ENCODE measurements at places on chromosomes 4 and X.

DNA sequence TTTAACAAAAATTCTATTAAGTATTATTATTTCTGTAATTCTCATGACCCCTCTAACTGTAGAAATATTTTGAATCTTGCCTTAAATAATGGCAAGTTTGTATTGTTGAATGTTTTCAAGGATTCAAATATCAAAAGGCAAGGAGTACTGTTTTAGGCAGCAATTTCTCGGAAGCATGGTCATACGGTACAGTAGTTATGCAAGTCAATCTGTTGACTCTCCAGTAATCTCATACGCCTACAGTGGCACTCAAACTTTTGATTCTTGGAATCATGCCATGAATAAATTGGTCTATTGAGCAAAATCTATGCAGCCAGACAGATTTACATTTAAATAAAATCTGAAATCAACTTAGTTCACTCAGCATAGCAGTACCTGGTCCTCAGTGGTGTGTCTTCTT, 139.6 kb upstream of the FAM47C start:
- DNase-seq, result no peak

GRCh38 chr4:141731481-141731880, 95.1 kb downstream of the IL15 start:
- DNase-seq, result peak; percentile 12

GRCh38 chr4:169369634-169370033, 98.9 kb upstream of the SH3RF1 start:
- DNase-seq, result no peak

DNA sequence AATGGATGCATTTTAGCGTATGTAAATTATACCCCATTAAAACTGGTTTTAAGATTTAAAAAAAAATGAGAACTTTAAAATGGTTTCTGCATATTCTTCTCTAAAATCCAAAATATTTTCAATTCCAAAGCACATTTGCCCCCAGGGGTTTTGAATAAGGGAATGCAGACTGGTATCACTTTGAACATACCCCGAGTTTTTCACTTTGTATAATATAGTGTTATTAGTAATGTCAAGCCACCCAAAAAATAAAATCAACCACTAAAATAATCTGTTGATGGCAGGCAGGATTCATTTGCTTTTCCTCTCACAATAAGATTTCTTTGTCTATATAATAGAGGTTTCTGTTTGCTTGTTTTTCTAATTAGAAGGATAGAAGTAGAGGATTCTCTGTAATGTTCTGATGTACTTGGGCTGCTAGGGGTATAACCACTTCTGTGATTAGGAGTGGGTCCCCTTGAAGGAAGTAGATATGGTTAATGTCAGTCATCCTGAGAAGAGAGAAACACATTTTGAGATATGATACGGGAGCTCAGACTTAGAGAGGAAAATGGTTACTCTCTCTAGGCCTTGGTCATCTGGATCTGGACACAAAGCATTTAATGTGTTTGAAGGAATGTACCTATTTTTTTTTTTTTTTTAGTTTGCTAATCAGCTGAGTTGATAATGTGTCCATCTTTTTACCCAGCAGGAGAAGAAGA, 9.3 kb upstream of the LIN54 start:
- DNase-seq, result no peak

DNA sequence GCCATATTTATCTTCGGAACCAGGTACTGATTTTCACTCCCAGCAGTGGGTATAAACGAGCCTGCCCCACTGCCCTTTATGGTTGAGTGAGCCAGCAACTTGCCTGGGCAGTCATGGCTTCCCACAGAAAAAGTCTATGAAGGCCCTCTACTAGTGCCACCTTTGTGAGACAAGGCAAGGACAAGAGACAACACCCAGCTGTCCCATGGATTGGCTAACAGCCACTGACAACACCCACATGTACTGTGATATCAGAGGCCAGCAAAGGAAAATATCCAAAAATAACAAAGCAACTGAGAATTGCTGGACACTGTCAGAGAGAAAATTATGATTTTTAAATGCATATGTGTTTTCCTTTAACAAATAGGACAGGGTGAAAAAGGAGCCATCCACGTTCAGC, 248.4 kb upstream of the TTC29 start:
- DNase-seq, result peak; percentile 38

- DNase-seq, result no peak
These were observed 5.4 kb upstream of the ACSL1 start for GRCh38 chr4:184831153-184831552.

GRCh38 chrX:107701493-107702121, 73.3 kb downstream of the PRPS1 start:
- no peak for DNase-seq

DNA sequence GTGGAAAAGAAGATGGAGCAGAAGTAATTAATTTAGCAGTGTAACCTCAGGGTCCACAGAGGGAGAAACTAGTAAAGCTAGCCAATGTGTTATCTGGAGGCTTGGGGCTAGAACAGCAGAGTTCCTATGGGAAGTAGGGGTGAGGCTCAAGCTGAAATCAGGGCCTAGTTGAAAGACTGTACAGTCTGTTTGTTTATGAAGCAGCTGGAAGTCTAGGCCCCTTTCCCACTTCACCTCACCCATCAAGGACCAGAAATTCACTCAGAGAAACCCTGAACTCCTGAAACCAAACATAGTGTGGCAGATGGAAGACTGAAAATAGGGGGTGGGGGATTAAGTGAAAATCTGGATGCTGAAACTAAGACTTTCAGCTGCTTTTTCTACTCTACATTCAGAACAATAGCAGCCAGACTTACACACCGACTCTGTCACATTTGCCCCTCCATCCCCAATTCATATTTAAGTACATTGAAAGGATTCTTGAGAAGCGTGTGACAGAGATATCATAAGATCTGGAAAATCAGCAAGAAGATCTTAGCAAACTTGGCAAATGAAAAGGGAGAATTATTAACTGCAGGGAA, 32.6 kb upstream of the FAM241A start:
- no peak for DNase-seq

GRCh38 chr4:102405821-102406401, 60.6 kb upstream of the SLC39A8 start:
- DNase-seq, result no peak

GRCh38 chr4:174340714-174341113, 57.0 kb downstream of the CEP44 start:
- DNase-seq, result no peak

DNA sequence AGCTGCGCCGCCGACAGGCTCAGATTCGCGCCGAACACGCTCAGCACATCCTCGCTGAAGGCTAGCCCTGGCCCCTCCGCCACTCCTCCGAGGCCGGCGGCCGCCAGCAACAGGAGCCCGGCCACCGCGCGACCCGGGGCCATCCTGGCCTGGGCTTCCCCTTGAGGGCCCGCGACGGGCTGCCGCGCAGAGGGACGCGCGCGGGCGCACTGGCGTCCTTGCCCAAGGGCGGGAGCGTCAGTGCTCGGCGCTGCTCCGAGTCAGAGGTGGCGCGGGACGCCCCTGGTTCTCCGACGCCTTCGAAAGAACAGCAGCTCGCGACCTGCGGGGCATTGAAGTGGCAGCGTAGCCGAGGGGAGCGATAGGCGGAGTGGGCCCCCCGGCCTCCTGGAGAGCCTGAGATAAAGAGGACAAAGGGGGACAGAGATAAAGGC, 745 bp downstream of the SLC39A8 start:
- peak; percentile 45 for DNase-seq

- DNase-seq, result no peak
These were observed 1485.3 kb upstream of the TENM3 start for GRCh38 chr4:180757927-180758326.

DNA sequence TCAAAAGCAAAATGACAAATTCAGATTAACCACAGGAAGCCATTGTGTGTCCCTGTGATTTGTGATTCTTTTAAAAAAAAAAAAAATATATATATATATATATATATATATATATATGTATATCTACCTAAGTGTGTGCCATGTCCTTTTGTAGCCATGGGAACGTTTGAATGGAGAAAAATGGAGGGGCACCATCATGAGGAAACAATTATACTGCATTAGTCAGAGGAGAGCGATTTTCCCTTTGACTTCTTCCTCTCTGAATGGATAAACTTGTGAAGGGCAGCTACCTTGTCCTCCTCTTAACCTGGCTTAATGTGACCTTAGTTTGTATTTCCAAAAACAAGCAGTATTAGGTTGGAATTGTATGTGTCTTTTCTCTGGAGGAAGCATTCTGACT, 23.3 kb upstream of the CBLL2 start:
- DNase-seq, result no peak

- DNase-seq, result no peak
These were observed 21.3 kb downstream of the NOCT start for GRCh38 chr4:139036885-139037284.

GRCh38 chr4:186689476-186689875, 34.2 kb downstream of the FAT1 start:
- no peak for DNase-seq
